Lower lobe of right lung (tissue), 2 donors: ENCODE measurements at places on chromosomes 1 and 21. TPM values are rescaled to one million over a fixed set of nuclear protein-coding genes. Genes with fewer than 3 reads are reported as not detected.
A peak's percentile ranks its signal among the peaks of the same experiment; 100 is the strongest.

The SCYL3 gene
- total RNA-seq, result 9.9 TPM

DNA sequence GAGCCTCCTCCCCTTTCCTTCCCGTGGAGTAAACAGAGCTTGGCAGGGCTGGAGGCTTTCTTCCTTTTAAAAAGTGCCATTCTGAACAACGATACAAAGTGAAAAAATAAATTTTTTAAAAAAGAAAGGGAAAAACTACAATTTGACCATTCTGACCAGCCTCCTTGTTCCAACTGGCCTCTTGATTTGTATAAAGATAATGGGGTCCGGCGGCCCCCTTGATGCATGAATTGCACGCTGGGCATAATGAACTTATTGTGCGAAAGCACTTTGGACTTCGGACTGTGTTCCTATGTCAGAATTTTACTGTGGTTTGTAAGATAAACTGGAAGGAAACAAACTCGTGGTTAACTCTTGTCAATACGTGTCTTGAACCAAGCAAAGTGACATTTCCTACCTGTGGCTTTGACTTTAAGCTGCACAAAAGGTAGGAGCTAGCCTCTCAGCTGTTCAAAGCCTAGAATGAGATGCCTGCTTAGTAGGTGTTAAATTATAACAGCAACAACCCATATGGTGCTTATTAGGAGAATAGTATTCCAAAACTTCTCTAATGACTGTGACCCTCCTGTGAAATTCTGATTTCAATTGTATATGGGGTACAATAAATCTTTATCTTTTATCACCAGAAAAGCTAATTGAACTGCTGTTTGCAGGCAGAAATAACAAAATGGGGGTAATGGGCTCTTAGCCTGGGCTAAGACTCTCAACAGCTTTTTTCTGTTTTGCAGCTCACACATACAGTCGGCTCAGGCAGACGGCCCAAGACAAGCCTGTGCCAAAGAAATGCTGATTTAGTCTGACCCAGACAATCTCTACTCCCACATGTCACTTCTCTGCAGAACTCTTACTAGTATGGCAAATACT is 9.3 kb downstream of the IRF2BP2 start:
- DNase-seq, result no peak

The HSPB7 gene
- 4.9 TPM for total RNA-seq

DNA sequence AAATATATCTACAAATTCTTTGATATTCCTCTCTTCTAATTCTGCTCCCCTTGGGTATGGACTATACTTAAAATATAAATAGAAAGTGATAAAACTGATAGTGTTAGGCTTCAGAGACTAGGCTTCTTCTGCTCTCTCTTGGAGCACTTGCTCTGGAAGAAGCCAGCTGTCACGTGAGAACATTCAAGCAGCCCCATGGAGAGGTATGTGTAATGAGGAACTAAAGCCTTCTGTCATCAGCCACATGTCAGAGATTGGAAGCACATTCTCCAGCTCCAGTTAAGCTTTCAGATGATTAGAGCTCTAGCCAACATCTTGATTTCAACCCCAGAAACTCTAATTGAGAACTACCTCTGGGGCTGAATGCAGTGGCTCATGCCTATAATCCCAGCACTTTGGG is 34.3 kb downstream of the XKR8 start:
- DNase-seq, result no peak

DNA sequence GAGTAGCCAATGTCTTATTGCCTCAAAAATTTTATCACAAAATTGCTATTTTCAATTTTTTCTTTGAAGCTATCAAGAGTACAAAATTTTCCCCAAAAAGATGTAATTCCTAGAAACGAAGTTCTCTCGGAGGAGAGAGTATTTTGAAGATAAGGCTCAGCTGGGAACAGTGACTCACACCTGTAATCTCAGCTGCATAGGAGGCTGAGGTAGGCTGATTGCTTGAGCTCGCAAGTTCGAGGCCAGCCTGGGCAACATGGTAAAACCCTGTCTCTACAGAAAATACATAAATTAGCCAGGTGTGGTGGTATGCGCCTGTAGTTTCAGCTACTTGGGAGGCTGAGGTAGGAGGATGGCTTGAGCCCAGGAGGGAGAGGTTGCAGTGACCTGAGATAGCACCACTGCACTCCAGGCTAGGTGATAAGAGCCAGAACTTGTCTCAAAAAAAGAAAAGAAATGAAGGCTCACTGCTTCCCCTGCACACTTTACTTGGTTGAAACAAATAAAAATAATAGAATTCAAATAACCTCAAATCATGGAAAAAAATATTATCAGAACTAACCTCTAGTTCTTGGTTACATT is 22.2 kb downstream of the TUT4 start:
- no peak for DNase-seq

The CFHR1 gene
- total RNA-seq, result 0.74 TPM

DNA sequence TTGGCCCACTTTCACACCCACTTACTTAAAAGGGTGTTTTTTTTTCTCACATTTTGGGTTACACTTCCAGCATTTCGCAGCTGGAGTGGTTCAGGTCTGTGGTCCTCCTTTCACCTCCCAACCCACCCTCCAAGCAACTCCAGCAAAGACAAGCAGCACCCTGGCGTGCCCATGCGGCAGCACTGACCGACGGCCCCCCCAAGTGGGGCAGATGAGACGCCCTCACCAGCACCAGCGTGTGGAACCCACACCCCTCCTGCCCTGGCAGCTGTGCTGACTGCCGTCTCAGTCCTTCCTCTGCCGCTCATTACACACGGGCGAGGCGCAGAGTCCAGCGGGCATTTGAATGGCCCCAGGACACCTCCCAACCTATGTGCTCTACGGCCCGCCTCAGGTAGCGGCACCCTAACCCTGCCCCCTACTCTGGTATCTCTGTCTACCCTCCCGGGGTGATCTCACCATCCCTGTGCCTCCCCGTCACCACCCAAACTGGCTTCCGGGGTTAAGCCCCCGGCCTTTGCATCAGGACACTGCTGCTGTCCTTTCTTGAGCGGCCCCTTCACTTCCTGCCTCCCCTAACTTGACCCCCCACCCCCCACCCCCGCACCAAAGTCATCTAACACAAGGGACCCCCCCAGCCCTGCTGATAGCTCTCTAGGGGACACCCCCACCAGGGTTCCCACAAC is 10.9 kb downstream of the LSS start:
- DNase-seq, result no peak

The HTR6 gene
- not detected for total RNA-seq

The HSD3B1 gene
- not detected for total RNA-seq

The CELA3A gene
- not detected for total RNA-seq

DNA sequence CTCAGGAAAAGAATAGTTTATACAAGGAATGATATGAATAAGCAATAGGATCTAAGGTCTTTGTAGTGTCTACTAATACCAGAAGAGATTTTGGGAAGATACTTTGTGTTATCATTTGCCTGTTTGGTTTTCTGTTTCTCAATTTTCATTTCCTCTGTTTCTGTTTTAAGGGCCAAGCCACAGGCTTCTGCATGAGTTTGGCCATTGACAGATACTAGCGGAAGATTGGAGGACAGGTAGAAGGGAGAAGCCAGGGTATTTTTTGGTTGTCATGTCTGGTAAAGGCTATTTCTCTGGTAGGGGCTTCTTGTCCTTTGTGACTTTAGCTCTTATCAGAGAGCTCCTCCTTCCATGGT is 51.4 kb downstream of the HS2ST1 start:
- DNase-seq, result no peak

The NBPF4 gene
- not detected for total RNA-seq

The HLX gene
- 18.5 TPM for total RNA-seq

DNA sequence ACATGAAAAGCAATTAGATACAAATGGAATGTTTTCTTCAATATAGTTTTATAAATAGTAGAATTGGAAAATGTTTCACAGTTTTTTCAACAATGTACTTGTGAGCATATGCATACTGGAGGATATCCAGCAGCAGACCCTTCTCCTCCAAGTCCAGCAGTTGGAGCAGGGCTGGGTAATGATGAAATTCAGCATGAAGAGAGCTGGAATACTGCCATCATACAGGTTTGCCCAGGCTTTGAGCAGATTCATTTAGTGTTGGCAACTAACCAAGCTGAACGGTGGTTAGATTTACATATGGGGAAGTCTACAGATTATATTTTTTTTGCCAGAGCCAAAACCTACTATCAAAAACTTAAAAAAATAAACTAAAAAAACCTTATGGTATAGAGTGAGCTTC is 38.3 kb downstream of the WDR3 start:
- no peak for DNase-seq

- DNase-seq, result no peak
Observed at GRCh38 chr1:89995598-89996449, 914 bp downstream of the ZNF326 start.

- DNase-seq, result no peak
Observed at GRCh38 chr21:41518757-41519156, 10.8 kb upstream of the TMPRSS2 start.

- no peak for DNase-seq
Observed at GRCh38 chr1:15033264-15033663, 120.3 kb upstream of the TMEM51 start.

DNA sequence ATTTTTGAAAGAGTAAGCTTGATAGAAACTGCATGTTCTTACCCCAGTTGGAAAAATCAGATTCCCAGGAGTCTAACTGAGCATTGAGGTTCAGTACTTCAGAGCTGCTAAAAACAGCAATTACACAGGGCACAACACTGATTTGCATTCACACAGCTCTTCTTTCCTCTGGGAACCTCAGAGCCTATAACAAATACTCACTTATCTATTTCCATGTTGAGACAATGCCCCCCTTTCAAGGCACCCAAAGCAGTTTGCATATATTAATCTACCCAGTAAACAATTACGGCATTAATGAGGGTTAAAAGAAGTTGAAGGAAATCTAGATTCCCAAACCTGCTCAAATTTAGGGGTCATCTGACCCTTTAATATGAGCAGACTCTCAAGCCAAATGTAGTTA is 126.9 kb upstream of the SLC35F3 start:
- DNase-seq, result no peak

The LCE2C gene
- not detected for total RNA-seq

DNA sequence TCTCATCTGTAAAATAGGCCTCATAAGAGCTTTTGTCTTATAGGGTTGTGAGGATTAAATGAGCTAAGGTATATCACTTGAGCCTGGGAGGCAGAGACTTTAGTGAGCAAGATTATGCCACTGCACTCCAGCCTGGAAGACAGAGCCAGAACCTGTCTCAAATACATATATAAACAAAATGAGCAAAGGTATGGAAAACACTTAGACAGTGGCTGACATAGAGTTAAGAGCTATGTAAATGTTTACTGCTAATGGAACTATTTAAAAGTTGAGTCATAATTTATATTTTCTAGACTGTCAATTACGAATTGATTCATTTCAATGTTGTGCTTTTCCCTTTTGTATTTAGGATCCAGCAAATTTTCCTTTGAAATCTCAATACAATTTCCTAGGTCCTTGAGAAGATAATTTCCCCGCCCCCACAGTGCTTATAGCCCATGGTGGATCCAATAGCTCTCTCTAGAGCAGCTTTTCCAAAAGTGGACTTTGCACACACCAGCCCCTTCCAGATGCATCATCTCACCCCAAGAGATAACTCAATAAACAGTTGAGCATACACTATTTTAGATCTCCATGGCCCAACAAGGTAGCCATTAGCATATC is 21.8 kb upstream of the RUNX3 start:
- DNase-seq, result no peak

- no peak for DNase-seq
Observed at GRCh38 chr1:26984291-26984690, 9.2 kb upstream of the TRNP1 start.

The CD247 gene
- 8.7 TPM for total RNA-seq

The TNNI3K gene
- 1.1 TPM for total RNA-seq

DNA sequence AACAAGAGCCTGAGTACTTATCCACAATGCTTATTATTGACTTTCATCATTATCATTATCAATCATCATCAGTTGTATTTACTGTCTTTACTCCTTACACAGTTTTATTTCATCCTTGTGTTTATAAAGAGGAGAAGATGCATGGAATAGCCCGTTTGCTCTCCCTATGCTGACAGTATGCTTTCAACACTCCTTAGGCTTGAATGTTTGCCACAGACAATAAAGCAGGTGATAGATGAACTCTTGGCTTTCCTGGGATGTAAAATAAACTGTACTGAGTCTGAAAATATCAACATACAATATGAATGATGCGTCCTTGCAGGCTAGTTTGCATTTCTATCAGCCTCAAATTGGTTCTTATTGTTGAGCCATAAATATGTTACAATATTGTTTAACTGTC is 891.8 kb upstream of the NCAM2 start:
- no peak for DNase-seq

The SLC35D1 gene
- total RNA-seq, result 5.6 TPM

- DNase-seq, result no peak
Observed at GRCh38 chr1:102562380-102562779, 545.9 kb downstream of the COL11A1 start.

- no peak for DNase-seq
Observed at GRCh38 chr1:157139052-157139715, 989 bp upstream of the ETV3 start.

DNA sequence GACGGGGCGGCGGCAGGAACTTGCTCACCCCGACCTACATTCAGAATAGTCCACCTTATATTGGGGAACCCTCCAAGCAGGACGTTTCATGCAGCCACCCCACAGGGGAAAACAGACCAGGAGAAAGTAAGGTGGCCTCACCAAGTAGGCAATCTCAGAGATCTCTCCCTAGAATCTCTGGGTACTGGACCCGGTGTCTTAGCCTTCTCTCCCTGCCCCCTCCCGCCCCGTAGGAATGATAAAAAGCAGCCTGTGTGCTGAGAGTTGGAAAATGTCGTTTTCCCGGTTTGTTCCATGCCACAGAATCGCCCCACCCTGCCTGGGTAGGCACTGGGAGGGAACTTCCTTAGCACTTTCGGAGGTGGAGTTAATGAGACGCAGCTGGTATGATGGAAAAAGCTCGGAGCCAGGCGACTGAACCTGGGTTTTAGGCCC is 789 bp upstream of the PTPN14 start:
- peak; percentile 78 for DNase-seq

DNA sequence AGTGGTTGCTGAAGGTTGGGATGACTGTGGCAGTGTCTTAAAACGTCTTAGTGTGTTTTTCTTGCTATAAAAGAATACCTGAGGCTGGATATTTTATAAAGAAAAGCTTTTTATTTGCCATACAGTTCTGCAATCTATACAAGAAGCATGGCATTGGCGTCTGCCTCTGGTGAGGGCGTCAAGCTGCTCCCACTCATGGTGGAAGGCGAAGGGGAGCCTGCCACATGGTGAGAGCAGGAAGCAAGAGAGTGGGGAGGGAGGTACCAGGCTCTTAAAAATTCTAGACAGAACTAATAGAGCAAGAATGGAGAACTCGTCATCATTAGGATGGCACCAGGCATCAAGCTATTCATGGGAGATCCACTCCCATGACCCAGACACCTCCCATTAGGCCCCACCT is 140.5 kb downstream of the CACNA1E start:
- DNase-seq, result no peak

DNA sequence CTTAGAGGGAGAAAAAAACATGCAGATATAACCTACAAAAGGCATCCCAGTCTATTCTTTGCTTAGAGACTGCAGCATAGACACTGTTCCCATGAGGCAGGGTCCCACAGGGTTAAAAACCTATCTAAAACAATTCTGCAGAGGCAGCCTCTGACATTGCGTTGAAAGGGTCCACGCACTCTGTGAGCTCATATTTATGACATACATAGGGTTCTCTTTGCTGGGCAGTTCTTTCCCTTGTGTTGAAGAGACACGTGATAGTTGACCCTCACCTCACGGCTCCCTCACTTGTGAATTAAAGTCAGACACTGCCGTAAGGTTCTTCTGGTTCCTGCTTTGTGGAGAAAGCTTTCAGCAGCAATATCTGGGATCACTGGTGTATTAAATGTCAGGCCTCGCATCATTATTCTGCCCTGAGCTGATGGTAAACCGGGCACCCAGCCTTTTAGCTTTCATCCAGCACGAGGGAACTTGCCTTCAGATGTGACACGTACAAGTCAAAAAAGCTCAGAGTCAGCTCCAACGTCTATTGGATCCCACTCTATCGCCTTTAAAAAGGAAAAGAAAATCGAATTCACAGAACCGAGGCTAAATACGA is 52.8 kb upstream of the HNRNPU start:
- DNase-seq, result no peak

The NUAK2 gene
- 6.8 TPM for total RNA-seq
